ENCODE measurements at places on chromosomes 3 and 15.

DNA sequence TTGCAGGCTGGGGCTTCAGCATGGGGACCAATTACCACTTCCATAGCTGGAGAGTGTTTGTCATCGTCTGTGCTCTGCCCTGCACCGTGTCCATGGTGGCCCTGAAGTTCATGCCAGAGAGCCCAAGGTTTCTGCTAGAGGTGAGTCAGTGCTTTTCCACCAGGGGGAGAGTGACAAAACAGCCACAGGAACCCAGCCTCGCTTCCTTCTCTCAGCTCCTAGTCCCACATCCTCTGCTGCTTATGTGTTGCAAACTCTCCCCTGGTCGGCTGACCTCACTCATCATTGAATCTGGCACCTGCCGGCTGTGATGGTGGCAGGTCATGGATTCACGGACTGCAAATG is 158.3 kb downstream of the SV2B start:
- DNase-seq = no peak

DNA sequence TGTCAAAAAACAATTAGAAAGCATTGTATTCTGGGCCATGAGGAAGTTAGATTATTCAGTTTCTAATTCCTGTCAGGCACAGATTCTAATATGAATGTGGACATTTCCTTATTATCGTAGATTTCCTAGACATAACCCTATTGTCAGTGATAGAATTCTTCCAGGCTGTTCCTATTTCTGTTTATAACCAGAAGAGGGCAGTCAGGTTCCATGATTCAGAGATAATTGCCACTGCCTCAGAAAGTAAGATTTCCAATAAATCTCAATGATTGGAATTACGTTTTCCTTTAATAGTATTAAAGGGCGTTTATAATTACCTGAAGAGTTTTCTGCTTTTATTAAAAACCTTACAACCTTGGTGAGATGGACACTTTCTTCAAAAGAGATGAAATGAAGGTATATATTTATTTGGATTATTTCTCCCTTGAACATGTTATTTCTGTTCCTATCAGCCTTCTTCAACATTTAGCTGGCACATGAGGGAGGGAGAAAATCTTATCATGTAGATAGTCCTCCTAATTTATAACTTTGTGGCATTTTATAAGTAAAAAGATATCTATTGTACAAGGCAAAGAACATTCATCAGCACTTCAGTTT is 439.2 kb downstream of the MCTP2 start:
- DNase-seq = peak; percentile 44

GRCh38 chr3:33438881-33439545 is 1.2 kb downstream of the UBP1 start:
- peak; percentile 20 for DNase-seq

DNA sequence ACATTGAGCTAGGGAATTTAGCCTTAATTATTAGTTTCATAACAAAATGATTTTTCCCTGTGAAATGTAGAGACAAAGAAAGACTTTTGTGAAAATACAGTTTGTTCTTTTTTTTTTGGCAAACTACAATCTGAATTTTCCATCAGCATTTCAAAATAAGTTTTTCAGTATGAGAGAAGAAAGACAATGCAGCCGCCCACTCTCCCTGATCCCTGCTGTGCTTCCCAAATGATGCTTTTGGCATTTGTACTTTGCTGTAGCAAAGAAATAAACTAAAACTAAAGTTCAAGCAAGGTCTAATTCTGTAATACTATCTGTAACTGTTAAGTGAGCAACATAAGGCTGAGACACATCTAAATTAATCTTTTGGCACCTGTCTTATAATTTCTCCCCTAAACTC is 782.2 kb downstream of the VGLL3 start:
- DNase-seq = no peak

- peak; percentile 17 for DNase-seq
Observed at GRCh38 chr3:3119393-3119851, 7.3 kb upstream of the TRNT1 start.
